ENCODE measurements at places on chromosomes 5 and 9.

DNA sequence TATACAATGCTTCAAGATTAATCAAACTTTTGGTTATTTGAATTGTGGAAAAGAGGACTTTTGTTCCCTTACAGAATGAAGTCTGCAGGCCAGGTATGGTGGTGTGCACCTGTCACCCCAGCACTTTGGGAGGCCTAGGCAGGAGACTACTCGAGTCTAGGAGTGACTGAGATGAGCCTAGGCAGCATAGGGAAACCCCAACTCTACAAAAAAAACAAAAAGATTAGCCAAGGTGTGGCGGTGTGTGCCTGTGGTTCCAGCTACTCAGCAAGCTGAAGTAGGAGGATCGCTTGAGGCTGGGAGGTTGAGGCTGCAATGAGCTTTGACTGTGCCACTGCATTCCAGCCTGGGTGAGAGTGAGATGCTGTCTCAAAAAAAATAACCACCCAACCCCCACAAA is 9.3 kb downstream of the CCNH start:
- DNase-seq = no peak

- DNase-seq = no peak
Observed at GRCh38 chr5:39505791-39506190, 81.0 kb upstream of the DAB2 start.

- DNase-seq = no peak
Observed at GRCh38 chr9:92576175-92576574, 40.4 kb upstream of the ECM2 start.

DNA sequence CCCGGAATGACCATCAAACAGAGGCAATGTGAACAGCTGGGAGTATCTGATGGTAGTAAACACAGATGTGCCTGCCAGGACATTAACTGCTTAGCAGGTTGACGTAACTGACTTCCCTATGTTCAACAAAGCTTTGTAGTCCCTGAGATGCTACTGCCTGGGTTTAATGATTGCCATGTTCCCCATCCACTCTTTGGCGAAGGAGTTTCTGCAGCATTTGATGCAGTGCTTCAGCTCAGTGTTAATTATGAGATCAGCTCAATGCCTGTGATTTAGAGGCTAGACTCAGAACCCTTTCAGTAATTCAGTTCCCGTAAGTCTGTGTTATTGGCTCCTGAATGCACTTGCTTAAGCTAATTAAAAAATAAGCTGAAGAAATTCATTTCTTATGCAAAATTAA is 547.3 kb upstream of the ZNF608 start:
- DNase-seq = no peak

DNA sequence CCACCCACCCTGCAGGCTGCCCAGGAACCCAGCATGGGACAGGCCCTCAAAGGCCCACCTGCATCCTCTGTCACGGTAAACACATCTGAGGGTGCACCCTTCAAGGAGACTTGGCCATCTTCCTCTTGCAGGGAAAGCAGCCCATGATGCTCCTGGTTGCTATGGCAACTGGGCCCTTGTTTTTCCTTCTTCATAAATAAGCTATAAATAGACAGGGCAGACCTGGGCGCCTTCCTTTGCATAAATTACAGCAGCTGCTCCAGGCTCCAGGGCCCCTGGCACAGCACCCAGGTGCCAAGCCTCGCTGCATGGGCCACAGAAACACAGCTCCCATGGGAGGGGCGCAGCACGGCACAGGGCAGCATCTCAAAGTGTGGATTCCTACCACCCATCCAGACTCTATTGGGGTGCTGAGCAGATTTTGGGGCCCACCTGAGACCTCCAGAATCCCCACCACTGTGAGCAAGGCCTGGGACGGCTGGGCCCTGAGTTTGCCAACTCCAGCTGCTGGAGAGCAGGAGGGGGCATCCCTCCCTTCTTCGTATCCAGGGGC is 5.8 kb upstream of the PSMB7 start:
- DNase-seq = no peak

DNA sequence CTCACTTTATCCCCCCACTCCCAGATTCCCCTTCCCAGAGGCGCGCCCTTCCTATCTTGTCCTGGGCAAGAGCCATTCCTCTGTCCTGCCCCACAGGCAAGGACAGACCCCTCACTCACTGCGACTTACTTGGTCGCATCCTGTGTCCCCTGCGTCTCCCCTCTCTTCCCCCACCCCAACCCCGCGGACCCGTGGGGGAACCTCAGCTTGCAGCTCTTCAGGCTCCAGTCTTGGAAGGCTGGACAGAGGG is 542 bp downstream of the GGTA1 start:
- no peak for DNase-seq

DNA sequence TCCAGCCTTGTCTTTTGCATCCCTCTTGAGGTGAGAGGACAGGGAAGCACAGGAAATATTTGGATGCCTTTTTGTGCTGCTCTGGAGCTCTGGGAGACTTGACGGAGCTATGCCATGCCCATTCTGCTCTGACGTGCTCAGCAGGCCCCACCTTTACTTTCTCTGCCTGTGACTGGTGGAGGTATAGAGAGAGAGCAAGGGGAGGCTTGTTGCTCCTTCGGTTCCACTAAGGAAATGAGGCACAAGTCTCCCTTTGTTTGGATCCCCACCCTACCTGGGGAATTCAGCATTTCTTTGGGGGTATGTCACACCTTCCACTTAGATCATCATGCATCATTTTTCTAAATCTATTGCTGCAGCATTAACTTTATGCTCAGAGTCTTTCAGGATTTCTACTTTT is 121.8 kb upstream of the CNTLN start:
- DNase-seq = no peak

DNA sequence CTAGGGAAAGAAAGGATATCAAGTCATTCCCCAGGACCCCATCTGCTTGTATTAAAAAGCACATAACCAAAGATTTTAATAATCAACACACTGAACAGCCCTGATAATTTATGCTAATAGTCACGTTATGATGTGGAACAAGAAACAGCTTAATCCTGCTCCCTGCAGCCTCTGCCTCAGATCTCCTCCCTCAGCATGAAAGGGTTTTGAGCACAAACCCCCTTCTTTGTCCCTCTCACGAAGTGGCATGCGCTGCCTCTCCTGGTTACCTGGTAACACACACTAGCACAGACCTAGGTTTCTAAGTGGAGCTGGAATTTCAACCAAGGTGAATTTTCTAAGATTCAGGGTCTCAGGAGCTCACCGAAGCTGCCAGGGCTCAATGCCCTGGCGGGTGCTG is 5.1 kb downstream of the IGFBPL1 start:
- DNase-seq = no peak
